ENCODE measurements at places on chromosomes 11 and 22. TPM values are rescaled to one million over a fixed set of nuclear protein-coding genes. Genes with fewer than 3 reads are reported as not detected.

CCDC188 gene
- not detected for total RNA-seq

APOC3 gene
- not detected for total RNA-seq

WNT11 gene
- total RNA-seq, result 0.21 TPM

ZNF280B gene
- 1.3 TPM for total RNA-seq

OR8D4 gene
- total RNA-seq, result not detected

GAS2 gene
- total RNA-seq, result 1.7 TPM

ZP1 gene
- not detected for total RNA-seq

MUC2 gene
- not detected for total RNA-seq

HTATIP2 gene
- total RNA-seq, result 38.3 TPM

TRIM21 gene
- 13.8 TPM for total RNA-seq

NXPE2 gene
- not detected for total RNA-seq

PLAAT2 gene
- 0.42 TPM for total RNA-seq

MIAT gene
- 0.37 TPM for total RNA-seq

BCR gene
- 74.4 TPM for total RNA-seq

OR51B4 gene
- not detected for total RNA-seq

IL18 gene
- total RNA-seq, result 62.4 TPM

C11orf87 gene
- total RNA-seq, result 0.09 TPM

KCNA4 gene
- not detected for total RNA-seq

YPEL1 gene
- total RNA-seq, result not detected

NOX4 gene
- 1.2 TPM for total RNA-seq

FXYD6 gene
- total RNA-seq, result 0.21 TPM

BRSK2 gene
- total RNA-seq, result 0.28 TPM

PTPRCAP gene
- not detected for total RNA-seq

HTR3A gene
- total RNA-seq, result not detected

TMEM45B gene
- total RNA-seq, result 53.2 TPM

KCTD21 gene
- 12.1 TPM for total RNA-seq

LDLRAD3 gene
- 3.5 TPM for total RNA-seq

GAB4 gene
- total RNA-seq, result not detected

SLC22A6 gene
- total RNA-seq, result not detected

MUC5AC gene
- total RNA-seq, result not detected

FOLR2 gene
- not detected for total RNA-seq

Data from airway epithelial cell (primary cell).